ENCODE measurements at places on chromosomes 16 and 17.
A peak's percentile ranks its signal among the peaks of the same experiment; 100 is the strongest.

DNA sequence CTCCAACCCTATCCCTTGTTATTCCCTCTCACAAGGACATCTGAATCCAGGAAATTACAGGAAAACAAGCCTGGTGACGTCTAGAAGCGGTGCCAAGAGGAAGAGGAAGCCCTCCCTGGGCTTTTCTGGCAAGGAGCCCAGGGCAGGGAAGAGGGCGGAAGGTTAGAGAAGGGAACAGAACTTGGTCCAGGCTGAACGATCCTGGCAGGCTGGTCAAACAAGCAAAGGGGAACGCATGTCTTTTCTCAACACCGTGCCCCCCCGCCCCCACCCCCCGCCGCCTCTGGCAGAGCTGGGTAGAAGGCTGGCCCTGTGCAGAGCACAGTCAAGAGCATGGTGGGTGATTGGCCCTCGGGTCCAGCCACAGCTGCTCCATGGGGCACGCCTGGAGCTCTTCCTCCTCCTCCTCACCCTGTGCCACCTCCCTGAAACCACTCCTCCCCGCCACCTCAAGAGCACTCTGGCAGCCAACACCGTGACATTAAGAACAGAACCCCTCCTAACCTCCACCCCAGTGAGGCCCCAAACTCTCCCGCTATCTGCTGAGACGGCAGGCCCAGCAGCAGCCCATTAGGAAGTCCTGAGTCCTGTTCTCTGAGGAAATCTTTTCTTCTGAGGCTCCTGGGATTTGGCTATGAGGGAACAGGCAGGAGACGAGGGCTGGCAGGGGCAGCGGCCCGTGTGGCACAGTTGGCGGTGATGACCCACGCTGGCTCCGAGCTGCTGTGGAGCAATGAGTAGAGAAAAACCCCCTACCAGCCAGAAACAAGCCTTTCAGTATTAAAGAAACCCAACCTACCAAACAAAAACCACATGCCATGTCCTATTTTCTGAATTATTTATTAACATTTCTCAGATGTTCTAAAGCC, 7.3 kb downstream of the C16orf86 start:
- DNase-seq, result no peak

GRCh38 chr16:68447653-68448359, 502 bp downstream of the SMPD3 start:
- DNase-seq, result no peak

DNA sequence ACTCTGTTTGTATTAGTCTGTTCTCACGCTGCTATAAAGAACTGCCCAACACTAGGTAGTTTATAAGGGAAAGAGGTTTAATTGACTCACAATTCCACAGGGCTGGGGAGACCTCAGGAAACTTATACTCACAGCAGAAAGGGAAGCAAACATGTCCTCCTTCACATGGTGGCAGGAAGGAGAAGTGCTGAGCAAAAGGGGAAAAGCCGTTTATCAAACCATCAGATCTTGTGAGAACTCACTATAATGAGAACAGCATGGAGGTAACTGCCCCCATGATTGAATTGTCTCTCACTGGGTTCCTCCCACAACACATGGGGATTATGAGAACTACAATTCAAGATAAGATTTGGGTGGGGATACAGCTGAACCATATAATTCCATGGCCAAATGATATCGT, 30.9 kb downstream of the ABCC1 start:
- no peak for DNase-seq

DNA sequence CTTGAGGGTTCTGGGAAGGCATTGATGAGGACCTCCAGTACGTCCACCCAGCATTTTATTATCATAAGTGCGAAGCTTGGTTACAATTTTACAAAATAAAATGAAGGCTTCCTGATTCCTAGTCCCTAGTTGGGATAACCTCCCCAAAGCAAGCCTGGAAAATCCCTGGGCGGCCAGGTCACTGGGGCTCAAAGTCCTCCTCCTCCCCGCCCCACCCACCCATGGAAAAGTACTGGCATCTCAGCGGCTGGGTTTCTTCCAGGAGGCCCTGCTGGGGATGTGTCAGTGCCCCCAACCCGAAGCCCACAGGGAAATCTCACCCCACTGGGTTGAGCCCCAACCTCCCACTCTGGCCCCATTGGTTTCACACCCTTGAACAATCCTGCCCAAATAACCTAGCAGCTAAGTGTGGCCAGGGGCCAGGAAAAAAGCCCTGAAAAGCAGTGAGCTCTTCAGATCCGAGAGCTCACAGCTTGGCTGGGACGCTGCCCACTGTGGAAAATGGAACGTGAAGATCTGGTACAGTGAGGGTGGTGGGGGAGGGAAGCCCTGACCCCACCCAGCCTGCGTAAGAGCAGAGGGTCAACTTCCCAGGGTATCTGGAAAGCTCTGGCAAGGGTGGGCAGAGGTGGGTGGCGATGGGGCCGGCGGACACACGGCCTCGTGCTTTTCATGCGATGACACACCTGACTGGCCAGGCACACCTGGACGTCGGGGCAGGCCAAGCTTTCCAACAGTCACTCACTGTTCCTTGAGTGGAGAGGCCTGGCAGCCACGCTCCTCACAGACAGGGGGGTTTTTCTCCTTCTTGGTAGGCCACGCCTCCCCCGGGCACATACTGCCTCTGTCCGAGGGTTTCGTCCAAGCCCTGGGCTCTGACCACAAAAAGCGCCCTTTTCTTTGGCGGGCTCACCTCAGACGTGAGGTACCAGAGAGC, 324.5 kb downstream of the SOX9 start:
- DNase-seq, result no peak

DNA sequence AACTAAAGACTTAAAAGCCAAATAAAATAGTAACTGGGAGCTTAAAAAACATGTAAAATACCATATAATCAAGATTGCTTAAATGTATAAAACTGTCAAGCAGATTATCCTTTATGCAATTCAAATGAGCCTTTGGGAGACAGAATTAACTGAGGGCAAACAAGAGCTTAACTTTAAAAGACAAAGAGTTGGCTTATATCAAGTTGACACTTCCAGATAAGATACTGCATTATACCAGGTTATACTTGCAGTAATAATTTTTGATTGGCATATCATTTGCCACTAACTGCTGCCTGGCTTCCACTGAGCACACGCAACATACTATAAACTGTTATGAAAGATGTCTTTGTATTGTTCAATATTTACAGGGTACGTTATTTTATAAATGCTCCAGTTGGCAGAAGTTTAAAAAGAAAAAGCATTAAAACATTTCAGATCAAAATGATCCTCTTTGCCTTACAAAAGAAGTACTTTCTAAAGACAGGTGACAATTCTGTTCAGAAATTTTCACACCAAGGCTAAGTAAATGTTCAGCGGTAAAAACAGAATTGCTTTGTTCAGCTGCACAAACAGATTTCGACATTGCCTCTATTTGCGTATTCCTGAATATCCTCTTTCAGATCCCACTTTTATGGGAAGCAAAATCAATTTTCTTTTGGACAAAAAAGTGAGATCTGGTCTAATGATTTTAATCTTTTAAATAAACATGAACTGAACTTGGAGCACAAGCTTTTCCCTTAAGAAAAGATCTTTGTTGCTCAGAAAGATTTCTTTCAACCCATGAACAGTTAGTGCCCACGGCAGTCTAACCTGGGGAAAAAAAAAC, 50.7 kb downstream of the TOX3 start:
- no peak for DNase-seq

GRCh38 chr17:50909765-50910605, 43.8 kb upstream of the TOB1 start:
- DNase-seq, result no peak

DNA sequence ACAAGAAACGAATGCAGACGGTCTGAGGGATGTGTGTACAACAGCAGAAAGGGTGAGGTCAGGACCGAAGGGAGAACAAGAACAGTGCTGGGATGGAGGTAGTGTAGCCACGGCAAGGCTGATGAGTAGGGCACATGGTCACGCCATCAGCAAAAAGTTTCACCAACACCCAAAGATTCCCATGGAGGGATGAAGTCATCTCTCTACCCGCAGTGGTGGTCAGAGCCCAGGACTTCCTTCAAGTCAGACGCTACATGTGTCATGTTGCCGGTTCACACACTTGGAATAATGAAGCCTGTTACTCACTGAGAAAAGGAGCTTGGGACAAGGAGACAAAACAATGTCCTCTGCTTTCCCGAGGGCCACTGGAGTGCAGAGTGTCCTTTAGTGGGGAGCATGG, 79.7 kb downstream of the SALL1 start:
- no peak for DNase-seq

DNA sequence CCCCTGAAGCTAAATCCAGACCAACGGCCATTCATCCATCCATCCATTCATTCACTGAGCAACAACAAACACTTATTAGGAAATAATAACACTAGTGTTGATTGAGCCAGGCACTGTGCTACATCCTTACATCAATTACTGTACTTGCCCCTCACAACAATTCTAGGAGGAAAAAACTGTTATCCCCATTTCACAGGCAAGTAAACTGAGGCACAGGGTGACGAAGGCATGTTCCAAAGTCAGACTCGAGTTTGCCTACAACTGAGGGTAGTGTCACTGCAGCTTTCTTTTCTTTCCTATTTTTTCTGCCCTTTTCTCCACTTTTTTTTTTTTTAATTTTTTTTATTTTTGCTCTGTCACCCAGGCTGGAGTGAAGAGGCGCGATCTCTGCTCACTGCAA, 11.2 kb upstream of the MYLK3 start:
- no peak for DNase-seq

DNA sequence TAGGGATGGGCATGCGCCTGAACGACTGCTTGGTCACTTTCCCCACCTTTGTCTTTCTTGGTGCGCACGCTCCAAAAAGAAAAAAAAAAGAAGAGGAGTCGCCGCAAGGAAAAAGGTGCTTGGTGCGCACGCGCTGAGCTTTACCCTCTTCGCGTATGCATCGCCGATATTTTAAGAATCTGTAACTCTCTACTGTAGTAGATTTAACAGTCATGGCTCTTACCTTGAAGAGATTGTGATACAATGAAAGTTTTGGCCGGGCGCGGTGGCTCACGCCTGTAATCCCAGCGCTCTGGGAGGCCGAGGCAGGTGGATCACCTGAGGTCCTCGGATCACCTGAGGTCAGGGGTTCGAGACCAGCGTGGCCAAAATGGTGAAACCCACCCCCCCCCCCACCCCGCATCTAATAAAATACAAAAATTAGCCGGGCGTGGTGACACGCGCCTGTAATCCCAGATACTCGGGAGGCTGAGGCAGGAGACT, 609 bp upstream of the FXR2 start:
- DNase-seq, result peak; percentile 10

GRCh38 chr17:964876-965275, 14.7 kb downstream of the NXN start:
- DNase-seq, result no peak

DNA sequence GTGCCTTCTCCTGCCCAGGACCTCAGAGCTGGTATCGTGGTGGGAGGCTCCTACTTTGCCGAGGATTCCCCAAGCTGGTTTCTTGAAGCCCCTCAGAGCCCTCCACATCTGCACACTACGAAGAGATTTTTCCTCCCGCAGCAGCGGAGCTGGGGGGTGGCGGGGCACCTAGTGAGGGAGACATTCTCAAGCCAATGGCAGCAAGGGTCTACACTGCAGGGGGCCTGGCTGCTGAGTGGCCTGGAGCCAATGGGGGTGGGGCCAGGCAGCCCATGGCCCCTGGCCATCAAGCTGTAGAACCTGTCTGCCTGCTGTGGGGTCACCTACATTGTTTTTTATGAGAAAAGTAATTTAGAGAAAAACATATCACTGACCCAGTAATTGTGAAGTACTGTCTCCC, 5.0 kb downstream of the SLC26A11 start:
- DNase-seq, result no peak

GRCh38 chr17:38877130-38877851, 7.4 kb downstream of the LASP1 start:
- no peak for DNase-seq

GRCh38 chr16:72428681-72429376, 256.9 kb upstream of the PMFBP1 start:
- no peak for DNase-seq

- no peak for DNase-seq
Measured at GRCh38 chr16:87821376-87822107, 47.8 kb downstream of the SLC7A5 start.

DNA sequence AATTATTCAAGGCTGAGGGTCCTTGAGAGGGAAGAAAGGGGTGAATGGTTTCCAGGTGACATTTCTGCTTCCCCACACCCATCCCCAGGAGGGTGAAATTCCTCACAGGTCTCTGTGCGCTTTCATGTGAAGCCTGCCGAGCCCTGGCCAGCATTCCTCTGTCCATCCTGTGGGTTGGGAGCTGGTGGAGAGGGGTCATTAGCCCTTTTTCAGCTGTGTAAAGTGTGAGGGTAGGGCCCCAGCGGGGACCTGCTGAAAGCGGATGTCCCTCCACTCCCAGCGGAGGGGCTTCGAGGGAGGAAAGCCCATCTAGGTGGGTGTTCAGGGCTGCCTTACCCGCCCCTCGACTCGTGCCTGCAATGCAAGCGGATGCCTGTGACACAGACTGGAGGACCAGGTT, 53.3 kb upstream of the DLX4 start:
- DNase-seq, result no peak

DNA sequence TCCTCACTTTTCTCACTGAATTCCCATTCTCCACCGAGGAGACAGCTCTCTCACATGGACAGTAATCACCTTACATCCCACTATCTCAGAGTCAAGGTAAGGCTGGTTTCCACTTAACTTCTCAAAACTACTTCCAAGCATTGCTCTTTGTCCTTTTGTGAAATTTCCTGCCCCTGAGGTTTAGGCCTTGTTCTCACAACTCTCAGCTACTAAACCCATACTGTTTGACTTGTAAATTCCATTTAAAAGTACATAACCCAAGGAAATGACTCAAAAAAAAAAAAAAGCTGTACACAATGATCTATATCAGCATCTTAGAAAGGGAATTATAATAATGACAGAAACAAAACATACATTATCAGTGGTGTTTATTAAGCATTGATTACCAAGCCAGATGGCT, 8.8 kb downstream of the CDC27 start:
- no peak for DNase-seq

DNA sequence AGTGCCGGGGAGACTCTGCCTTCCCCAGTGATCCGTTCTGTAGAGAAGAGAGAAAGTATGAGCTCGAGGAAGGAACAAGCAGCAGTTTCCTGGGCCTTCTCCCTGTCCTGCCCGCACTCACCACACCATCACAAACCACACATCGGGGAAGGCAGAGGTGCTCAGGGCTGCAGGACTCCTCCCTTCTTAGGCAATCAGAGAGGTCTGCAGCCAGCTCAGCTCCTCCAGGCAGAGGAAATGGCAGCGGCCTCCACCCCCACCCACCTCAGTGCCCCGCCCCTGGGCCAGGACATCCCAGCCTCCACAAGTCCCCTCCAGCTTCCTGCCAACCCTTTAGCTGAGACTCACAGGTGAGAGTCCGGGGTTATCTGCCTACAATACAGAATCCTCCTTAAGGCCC, 2.0 kb downstream of the ZNF319 start:
- DNase-seq, result peak; percentile 21

Data from stimulated activated CD4-positive, alpha-beta T cell treated with anti-CD3 and anti-CD28 coated beads, TNF-alpha, amount 100 ng/mL, for 4 hours (primary cell).